ENCODE measurements at places on chromosomes 6 and 20. TPM values are rescaled to one million over a fixed set of nuclear protein-coding genes. Genes with fewer than 3 reads are reported as not detected.

C6orf15 gene
- polyA plus RNA-seq = not detected

DDO gene
- polyA plus RNA-seq = 0.13 TPM

SLPI gene
- polyA plus RNA-seq = not detected

SLC35F1 gene
- not detected for polyA plus RNA-seq

PGC gene
- not detected for polyA plus RNA-seq

RSPH4A gene
- 0.19 TPM for polyA plus RNA-seq

C20orf144 gene
- 0.19 TPM for polyA plus RNA-seq

HSPA1A gene
- polyA plus RNA-seq = 93.1 TPM

SIRPG gene
- polyA plus RNA-seq = not detected

AVP gene
- not detected for polyA plus RNA-seq

SLC52A3 gene
- polyA plus RNA-seq = not detected

NR2E1 gene
- polyA plus RNA-seq = not detected

MED23 gene
- polyA plus RNA-seq = 13.0 TPM

ZBP1 gene
- not detected for polyA plus RNA-seq

TRAPPC3L gene
- not detected for polyA plus RNA-seq

TP53INP2 gene
- 6.8 TPM for polyA plus RNA-seq

SLC17A3 gene
- not detected for polyA plus RNA-seq

IER3 gene
- 163 TPM for polyA plus RNA-seq

ESR1 gene
- polyA plus RNA-seq = not detected

LPIN3 gene
- 6.1 TPM for polyA plus RNA-seq

MAK gene
- polyA plus RNA-seq = not detected

NKAIN4 gene
- not detected for polyA plus RNA-seq

ADAM33 gene
- 1.7 TPM for polyA plus RNA-seq

PCMT1 gene
- 100 TPM for polyA plus RNA-seq

MUCL3 gene
- polyA plus RNA-seq = not detected

RTF2 gene
- 102 TPM for polyA plus RNA-seq

PCSK2 gene
- not detected for polyA plus RNA-seq

CD40 gene
- polyA plus RNA-seq = 0.52 TPM

BPIFB1 gene
- polyA plus RNA-seq = not detected

FAM184A gene
- polyA plus RNA-seq = 0.03 TPM

MYCT1 gene
- polyA plus RNA-seq = 0.79 TPM

Data from IMR-90 (cell line).